Naive thymus-derived CD4-positive, alpha-beta T cell (primary cell): ENCODE measurements at places on chromosomes 7 and 10.

- H3K4me3 ChIP-seq = no peak overlapping the region
- H3K27ac ChIP-seq = no peak overlapping the region
- H3K4me1 ChIP-seq = no peaks in the 10 kb centered on the region
- no peaks in the 10 kb centered on the region for H3K36me3 ChIP-seq
- H3K27me3 ChIP-seq = no peaks in the 10 kb centered on the region
- DNase-seq = no peak
Observed at GRCh38 chr7:99525713-99526440, 21.4 kb downstream of the ZKSCAN5 start.

- H3K27me3 ChIP-seq = no peaks in the 10 kb centered on the region
- no peaks in the 10 kb centered on the region for H3K36me3 ChIP-seq
- no peak overlapping the region for H3K27ac ChIP-seq
- no peak for DNase-seq
- no peaks in the 10 kb centered on the region for H3K4me1 ChIP-seq
- no peak overlapping the region for H3K4me3 ChIP-seq
Observed at GRCh38 chr10:124983321-124983720, 41.4 kb downstream of the ZRANB1 start.

- no peaks in the 10 kb centered on the region for H3K27me3 ChIP-seq
- peaks cover 59% of the 10 kb centered on the region for H3K4me1 ChIP-seq
- peaks cover 6% of the 10 kb centered on the region for H3K36me3 ChIP-seq
- H3K4me3 ChIP-seq = peak overlapping the region; percentile 67
Observed at GRCh38 chr10:14569274-14570060, 205.2 kb downstream of the FAM107B start.

DNA sequence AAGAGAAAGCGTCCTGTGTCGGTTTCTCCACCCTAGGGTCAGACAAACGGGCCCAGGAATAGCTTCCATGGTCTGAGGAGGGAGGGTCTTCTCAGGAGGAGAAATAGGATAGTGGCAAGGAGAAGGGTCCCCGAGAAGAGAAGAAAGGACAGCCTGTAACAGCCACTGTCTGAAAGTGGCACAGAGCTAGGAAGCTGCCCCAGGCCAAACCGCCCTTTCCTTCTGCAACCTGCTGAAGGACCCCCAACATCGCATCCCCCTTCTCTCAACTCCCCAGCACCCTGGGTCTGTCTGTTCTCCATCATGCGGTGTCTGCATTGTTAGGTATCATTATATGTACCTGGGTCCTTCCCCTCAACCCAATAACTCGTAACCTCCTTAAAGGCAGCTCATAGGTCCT is 47.1 kb downstream of the COL17A1 start:
- H3K36me3 ChIP-seq = no peaks in the 10 kb centered on the region
- no peak overlapping the region for H3K4me3 ChIP-seq
- H3K27ac ChIP-seq = no peak overlapping the region
- DNase-seq = no peak
- H3K27me3 ChIP-seq = no peaks in the 10 kb centered on the region

DNA sequence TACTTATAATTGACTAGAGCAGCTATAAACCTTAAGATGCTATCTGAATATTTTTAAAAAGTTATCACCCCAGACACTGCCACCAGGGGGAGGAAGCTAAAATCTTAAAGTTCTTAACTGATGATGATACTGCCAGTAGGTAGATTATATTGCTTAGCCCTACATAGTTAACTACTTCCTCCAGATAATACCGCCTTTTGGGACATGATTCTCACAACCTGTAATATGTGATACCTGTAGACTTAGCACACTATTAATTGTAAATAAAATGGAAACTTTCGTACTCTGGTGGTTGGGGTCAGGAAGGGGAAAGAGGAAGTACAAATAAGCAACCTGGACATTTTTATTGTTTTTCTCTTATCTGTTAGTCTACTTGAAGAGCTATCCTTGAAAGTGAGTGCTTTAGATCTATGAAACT is 268.9 kb downstream of the ADK start:
- H3K27me3 ChIP-seq = no peaks in the 10 kb centered on the region
- no peak for DNase-seq
- H3K36me3 ChIP-seq = no peaks in the 10 kb centered on the region
- H3K27ac ChIP-seq = no peak overlapping the region

DNA sequence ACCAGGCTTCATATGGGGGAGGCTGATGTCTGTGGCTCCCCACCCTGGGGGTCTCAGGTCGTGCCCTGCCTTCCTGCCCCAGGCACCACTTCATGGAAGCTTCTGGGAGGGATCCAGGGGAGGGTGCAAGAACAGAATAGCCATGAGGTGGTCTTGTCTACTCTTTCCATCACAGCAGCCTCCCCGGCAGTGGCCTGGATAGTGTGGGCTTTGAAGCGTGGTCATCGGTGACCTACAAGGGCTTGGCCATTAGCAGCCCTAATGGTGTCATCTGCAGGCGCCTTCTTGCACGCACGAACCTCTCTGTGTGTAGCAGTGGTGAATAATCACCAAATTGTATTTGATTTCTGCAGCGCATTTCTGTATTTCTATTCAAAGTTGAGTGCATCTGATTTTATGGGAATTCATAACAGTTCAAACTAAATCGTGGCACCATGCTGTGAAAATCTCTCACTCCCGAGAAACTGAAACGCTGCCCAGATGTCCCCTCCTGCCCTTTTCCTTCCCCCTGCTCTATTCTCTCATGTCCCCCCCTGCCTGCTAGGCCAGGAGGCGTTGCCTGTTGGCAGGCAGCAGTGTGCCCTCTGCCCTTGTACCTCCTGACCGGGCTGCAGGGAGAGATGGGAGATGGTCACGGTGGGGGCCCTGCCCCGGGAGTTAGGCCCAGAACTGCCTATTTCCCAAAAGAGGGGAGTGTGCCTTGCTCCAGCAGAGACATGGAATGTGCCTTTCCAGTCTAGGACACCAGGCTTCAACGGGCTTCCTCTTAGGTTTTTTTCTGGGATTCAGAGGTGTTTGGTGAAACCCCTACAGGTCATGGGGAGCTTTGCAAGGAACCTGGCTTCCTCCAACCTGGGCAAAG is 34.8 kb downstream of the CDH23 start:
- H3K4me1 ChIP-seq = peaks cover 6% of the 10 kb centered on the region
- no peaks in the 10 kb centered on the region for H3K27me3 ChIP-seq
- no peaks in the 10 kb centered on the region for H3K36me3 ChIP-seq
- H3K4me3 ChIP-seq = no peak overlapping the region

- no peaks in the 10 kb centered on the region for H3K4me1 ChIP-seq
- DNase-seq = no peak
- H3K4me3 ChIP-seq = no peak overlapping the region
- H3K27me3 ChIP-seq = no peaks in the 10 kb centered on the region
- no peak overlapping the region for H3K27ac ChIP-seq
Observed at GRCh38 chr10:70685455-70685911, 13.2 kb downstream of the ADAMTS14 start.

GRCh38 chr7:128699895-128700294 is 27.8 kb downstream of the GARIN1A start:
- no peak overlapping the region for H3K27ac ChIP-seq
- H3K4me3 ChIP-seq = no peak overlapping the region
- DNase-seq = no peak
- peaks cover 4% of the 10 kb centered on the region for H3K4me1 ChIP-seq
- H3K27me3 ChIP-seq = peaks cover 8% of the 10 kb centered on the region

DNA sequence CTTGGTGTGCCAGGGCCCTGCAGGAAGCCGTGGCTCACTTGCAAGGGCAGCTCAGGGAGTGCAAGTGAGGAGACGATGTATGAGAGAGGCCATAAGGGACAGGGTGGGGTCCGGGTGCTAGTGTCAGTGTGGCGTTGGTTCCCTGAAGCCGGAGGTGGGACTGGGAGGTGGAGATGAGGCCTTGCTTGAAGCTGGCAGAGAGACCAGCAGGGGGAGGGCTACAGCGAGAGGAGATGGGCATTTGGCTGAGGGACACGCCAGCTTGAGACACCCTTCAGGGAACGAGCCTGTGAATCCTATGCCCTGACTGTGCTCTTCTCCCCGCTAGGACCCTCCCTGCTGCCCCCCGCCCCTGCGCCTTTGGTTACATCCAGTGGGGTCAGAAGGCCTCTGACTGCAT is 529.1 kb downstream of the TCERG1L start:
- H3K27me3 ChIP-seq = no peaks in the 10 kb centered on the region
- H3K4me1 ChIP-seq = no peaks in the 10 kb centered on the region
- H3K4me3 ChIP-seq = no peak overlapping the region
- no peaks in the 10 kb centered on the region for H3K36me3 ChIP-seq
- H3K27ac ChIP-seq = no peak overlapping the region
- no peak for DNase-seq

DNA sequence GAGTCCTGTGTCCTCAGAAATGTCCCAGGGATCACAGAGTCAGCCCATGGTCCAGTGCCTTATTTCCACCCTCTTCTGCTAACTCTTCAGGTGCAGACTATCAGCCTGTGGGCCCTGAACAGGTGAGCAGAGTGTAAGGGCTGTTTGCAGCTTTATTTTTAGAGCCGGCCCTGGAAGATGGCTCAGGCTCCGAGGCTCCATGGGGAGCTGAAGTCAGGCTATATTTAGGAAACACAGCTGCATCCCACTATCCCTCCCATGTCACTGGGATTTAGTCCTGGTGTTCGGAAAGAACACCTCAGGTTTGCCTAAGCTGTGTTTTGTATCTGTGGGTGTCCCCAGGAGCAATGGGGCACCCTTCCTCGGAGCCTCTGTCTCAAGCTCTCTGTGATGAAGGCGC is 126.9 kb downstream of the RPS24 start:
- H3K4me1 ChIP-seq = no peaks in the 10 kb centered on the region
- H3K27ac ChIP-seq = no peak overlapping the region
- no peaks in the 10 kb centered on the region for H3K27me3 ChIP-seq
- no peak for DNase-seq
- no peak overlapping the region for H3K4me3 ChIP-seq
- H3K36me3 ChIP-seq = no peaks in the 10 kb centered on the region

DNA sequence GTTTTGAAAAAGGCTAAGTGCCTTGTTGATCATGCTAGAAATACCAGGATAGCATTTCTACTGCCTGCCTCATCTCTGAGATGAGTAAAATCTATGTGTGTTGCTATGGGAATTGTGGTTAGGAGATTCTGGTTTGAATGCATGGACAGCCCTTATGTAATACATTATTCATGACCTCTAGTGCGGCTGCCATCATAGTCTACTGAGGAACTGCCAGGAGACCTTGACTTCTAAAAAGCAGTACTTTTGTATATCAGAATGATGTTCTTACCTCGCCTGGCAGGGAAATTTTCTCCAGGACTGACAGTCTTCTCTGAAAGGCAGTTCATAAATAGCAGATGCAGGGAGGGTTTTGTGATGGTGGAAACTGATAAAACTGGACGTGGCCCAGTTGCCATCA is 248.5 kb downstream of the NSUN6 start:
- H3K4me3 ChIP-seq = no peak overlapping the region
- DNase-seq = no peak
- H3K27ac ChIP-seq = no peak overlapping the region
- H3K27me3 ChIP-seq = no peaks in the 10 kb centered on the region
- H3K36me3 ChIP-seq = no peaks in the 10 kb centered on the region

DNA sequence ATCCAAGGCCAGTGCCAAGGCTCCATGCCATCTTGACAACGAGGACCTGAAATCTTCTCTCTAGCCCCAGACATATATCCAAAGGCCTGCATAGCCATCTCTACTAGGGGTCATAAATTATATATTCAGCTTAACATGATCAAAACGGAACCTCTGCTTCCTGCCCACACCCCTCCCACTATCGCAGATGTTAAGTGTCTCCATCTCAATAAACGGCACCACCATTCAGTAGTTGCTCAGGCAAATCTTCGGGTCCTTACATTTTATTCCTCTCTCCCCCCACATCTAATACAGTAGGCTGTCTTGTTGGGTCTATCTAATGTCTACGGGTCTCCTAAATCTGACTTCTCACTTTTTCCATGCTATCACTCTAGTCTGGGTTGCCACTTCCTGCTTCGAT is 201.1 kb upstream of the PLXNA4 start:
- H3K27ac ChIP-seq = no peak overlapping the region
- no peak overlapping the region for H3K4me3 ChIP-seq
- no peak for DNase-seq
- no peaks in the 10 kb centered on the region for H3K4me1 ChIP-seq
- no peaks in the 10 kb centered on the region for H3K36me3 ChIP-seq

- no peak for DNase-seq
- no peaks in the 10 kb centered on the region for H3K36me3 ChIP-seq
- no peak overlapping the region for H3K4me3 ChIP-seq
- H3K4me1 ChIP-seq = no peaks in the 10 kb centered on the region
Observed at GRCh38 chr10:12777840-12778585, 223.5 kb downstream of the CCDC3 start.

GRCh38 chr10:24097751-24098207 is 111.2 kb upstream of the KIAA1217 start:
- H3K36me3 ChIP-seq = no peaks in the 10 kb centered on the region
- no peaks in the 10 kb centered on the region for H3K4me1 ChIP-seq
- DNase-seq = no peak
- H3K27me3 ChIP-seq = no peaks in the 10 kb centered on the region

- no peak overlapping the region for H3K27ac ChIP-seq
- no peaks in the 10 kb centered on the region for H3K36me3 ChIP-seq
- H3K4me1 ChIP-seq = no peaks in the 10 kb centered on the region
- H3K27me3 ChIP-seq = no peaks in the 10 kb centered on the region
Observed at GRCh38 chr10:118505363-118505762, 90.1 kb downstream of the PRLHR start.

DNA sequence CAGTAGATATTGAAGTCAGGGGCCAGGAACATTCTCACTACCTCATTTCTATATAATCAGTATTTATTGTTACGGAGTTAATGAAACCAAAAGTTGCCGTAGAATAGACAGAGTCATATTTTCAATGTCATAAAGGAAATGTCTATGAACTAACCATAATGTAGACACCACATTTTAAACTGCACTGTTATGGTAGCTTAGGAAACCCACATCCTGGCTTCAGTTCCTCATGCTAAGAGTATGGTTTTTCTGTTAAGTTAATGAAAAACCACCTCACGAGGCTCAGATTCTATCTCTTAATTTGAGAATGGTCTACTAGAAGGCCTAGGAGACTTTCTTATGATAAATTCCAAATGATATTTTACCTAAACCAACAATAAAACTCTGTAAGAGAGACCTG is 166.5 kb downstream of the TMEM26 start:
- peaks cover 12% of the 10 kb centered on the region for H3K4me1 ChIP-seq
- H3K36me3 ChIP-seq = no peaks in the 10 kb centered on the region
- no peak overlapping the region for H3K27ac ChIP-seq
- no peak overlapping the region for H3K4me3 ChIP-seq
- DNase-seq = peak; percentile 72

DNA sequence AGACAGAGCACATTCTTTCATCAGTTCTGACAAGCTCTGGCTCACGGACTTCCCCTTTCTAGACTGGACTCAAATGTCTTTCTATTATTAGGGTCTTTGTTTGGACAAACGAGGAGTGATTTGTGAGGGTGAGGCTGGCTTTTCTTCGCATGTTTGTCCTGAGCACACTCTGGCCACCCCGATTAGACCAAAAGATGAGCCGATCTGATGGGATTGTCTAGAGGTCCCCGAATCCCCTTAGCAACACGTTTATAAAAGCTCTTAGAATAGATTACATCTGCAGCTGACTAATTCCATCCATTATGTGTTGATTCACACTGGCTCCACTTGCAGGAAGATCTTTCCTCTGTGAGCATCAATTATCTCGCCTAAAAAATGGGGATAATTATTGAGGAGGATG is 675.4 kb upstream of the AUTS2 start:
- no peaks in the 10 kb centered on the region for H3K4me1 ChIP-seq
- no peak overlapping the region for H3K27ac ChIP-seq
- no peak for DNase-seq
- H3K27me3 ChIP-seq = no peaks in the 10 kb centered on the region

- no peak for DNase-seq
- H3K27ac ChIP-seq = no peak overlapping the region
- H3K27me3 ChIP-seq = no peaks in the 10 kb centered on the region
- H3K4me3 ChIP-seq = no peak overlapping the region
- no peaks in the 10 kb centered on the region for H3K36me3 ChIP-seq
Observed at GRCh38 chr7:154644366-154644765, 358.6 kb downstream of the PAXIP1 start.
